Mesenteric fat pad (tissue), 1 donor: ENCODE measurements at places on chromosomes 13 and 19.

- DNase-seq = no peak
Observed at GRCh38 chr13:69418319-69418718, 689.3 kb upstream of the ATXN8OS start.

DNA sequence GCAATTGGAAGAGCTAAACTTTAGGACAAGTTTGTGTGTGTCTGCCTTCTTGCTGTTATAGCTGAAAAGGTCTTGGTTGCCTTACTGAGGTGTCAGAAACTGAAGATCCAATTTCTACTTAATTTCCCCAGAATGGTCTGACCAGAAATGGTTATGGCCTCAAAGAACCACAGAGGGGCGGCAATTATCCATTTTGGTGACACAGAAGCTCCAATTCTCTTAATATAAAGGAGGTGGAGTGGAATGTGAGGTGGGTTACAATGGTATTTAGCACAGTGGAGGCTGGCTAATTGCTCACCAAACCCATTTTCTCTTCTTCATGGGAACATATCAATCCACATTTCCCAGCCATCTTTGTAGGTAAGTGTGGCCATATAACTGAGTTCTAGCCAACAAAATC lies 1157.2 kb downstream of the OLFM4 start:
- DNase-seq = no peak

DNA sequence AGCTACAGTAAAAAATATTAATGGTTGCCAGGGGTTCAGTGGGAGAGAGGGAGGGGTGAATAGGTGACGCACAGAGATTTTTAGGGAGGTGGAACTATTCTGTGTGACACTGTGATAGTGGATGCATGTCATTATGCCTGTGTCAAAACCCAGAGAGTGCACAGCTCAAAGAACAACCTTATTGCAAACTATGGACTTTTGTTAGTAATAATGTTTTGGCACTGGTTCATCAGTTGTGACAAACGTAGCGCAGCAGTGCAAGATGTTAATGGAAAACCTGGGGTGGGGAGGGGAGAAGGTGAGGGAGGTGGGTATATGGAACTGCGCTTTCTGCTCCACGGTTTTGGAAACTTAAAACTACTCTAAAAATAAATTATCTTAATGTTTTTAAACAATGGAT lies 134.6 kb upstream of the RFC3 start:
- no peak for DNase-seq

- DNase-seq = no peak
Observed at GRCh38 chr19:40571831-40572495, 4.7 kb upstream of the SHKBP1 start.

- no peak for DNase-seq
Observed at GRCh38 chr19:12205296-12205695, 42.4 kb downstream of the ZNF136 start.

DNA sequence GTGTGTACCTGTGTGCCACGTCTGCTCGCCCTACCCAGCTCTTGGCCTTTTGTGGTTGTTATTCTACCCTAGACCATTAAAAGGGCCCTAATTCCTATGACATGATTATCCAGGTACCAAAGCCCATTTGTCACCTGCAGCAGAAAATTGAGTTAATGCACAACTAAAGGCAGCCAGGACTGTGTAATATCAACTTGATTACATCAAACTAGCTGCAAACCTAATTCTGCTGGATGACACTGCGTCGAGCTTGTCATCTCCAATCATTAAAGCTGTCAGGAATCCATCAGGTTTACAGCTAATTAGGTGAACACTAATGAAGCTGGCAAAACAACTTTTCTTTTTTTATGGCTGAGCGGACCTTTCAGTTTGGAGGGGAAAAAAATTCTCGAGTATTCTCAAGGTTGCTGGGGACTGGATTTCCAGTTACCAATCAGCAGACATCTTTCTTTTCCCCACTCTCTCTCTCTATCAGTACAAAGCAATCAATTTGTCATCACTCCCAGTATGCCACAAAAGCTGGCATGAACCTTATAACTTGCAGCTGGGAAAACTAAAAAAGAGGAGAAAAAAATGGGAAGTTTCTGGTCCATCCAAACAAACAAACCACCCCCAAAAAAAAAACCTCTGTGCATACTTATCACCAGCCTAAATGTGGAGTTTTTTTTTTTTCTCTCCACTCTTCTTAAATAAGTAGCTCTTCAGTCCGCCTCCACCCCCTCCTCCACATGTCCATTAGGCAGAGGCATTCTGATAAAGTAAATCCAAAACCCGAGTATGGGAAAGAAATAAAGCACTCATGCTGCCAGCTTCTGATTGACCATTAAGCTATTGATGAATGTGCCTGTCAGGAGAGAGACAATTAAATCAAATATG lies 2.8 kb downstream of the TSHZ3 start:
- DNase-seq = no peak

DNA sequence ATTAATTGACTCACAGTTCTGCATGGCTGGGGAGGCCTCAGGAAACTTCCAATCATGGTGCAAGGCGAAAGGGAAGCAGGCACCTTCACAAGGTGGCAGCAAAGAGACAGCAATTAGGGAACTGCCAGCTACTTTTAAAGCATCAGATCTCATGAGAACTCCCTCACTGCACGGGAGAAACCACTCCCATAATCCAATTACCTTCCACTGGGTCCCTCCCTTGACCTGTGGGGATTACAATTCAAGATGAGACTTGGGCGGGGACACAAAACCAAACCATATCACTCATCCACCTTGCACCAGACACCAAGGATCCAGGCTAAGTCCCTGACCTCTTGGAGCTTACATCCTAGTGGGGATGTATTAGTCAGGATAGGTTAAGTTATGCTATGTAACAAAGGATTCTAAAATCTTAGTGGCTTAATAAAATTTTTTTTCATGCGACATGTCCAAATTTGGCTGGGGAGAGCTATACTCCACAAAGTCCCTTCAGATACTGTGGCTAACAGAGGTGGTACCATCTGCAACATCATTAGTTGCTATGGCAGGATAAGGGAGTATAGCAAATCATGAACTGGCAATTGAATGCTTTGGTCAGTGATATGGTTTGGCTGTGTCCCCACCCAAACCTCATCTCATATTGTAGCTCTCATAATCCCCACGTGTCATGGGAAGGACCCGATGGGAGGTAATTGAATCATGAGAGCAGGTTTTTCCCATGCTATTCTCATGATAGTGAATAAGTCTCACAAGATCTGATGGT lies 8.3 kb upstream of the FAM187B start:
- no peak for DNase-seq
